ENCODE measurements at places on chromosomes 12 and 14.

- DNase-seq = no peak
These were observed 33.4 kb downstream of the SLC11A2 start for GRCh38 chr12:50992819-50993218.

DNA sequence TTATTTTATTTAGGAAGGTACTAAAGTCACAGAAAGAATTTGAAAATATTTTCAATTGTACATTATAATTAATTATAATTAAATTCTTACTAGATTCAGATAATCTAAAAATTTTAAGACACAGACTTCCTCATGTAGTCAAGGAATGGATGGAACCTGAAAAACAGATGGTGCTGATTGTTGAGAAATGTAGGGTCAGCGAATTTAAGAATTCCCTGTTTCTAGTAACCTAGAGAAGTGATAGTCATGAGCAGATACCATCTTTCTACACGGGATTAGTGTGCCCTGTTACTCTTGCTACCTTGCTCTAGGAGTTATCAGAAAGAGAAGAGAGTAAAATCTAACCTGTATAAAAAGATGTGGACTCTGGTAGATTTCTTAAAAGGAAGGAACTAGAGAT, 37.5 kb upstream of the PTHLH start:
- no peak for DNase-seq

GRCh38 chr14:57352396-57353170, 37.8 kb upstream of the NAA30 start:
- no peak for DNase-seq

- DNase-seq = no peak
These were observed 399 bp upstream of the WASHC4 start for GRCh38 chr12:105107171-105107493.

DNA sequence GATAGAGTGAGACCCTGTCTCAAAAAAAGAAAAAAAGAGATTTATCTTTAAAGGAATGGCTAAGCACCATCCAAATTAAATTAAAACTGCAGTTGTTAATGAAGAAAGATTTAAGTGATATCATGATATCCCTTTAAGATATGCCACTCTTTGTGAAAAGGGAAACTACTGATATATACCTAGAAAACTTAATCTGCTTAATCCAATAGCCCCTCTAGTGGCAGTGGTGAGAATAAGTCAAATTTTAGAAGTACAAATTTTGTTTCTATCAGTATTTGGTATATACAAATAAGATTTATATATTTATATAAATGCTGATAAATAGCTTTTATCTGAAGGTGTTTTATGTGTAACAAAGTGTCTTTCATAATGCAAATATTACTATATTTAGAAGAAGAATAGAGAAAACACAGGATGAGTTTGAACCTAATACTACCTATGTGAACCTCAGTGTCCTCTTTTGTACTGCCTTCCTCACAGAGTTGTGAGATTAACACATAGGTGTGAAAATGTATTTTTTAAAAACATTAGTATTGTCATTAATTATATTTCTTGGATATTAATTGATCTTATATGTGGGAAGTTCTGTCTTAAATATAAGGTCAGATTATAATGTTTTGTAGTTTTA, 51.4 kb upstream of the GARIN2 start:
- no peak for DNase-seq

Data from stimulated activated CD4-positive, alpha-beta T cell treated with anti-CD3 and anti-CD28 coated beads, Interleukin-15, amount 100 ng/mL, for 48 hours (primary cell).